T-helper 22 cell (primary cell): ENCODE measurements at places on chromosomes 4 and X.

- DNase-seq = no peak
These were observed 63.8 kb downstream of the GPRIN3 start for GRCh38 chr4:89243733-89244252.

DNA sequence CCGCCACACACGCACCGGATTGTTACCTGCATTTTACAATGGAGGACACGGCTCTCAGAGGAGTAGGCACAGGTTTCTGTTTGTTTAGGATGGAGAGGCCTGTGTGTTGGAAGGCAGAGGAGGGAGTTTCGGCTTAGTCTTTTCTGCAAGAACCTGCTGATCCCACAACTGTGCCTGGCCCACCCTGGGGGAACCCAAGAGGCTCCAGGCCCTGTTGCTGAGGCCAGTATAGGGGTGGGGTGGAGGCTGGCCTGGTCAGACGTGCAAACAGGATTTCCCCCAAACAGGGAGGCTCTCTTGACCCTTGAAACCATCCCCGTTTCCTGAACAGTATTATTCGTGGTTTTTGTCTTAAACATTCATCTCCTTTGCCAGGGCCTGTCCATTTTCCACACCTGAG lies 772 bp upstream of the SLC49A3 start:
- no peak for DNase-seq

GRCh38 chr4:47646372-47646771 lies 161.3 kb downstream of the ATP10D start:
- no peak for DNase-seq

- no peak for DNase-seq
These were observed 562.2 kb downstream of the ZIC3 start for GRCh38 chrX:138128027-138128671.

DNA sequence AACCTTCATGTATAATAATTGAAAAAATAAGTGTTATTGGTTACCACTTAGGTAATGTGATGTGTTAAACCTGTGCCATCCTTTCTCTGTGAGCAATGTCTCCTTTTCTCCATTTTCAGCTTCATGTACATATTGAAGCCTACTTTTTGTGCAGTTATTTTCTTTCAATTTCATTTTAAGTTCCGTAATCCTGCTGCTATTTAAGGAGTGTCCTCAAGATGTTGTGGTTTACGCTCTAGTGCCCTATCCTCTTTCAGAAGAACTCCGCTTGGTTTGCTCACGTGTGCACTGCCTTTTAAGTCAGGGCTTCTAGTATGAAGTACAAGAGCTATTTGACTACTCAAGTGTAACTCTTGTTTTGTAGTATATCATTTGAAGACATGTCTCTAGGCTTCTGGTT lies 2253.2 kb upstream of the TENM3 start:
- no peak for DNase-seq

DNA sequence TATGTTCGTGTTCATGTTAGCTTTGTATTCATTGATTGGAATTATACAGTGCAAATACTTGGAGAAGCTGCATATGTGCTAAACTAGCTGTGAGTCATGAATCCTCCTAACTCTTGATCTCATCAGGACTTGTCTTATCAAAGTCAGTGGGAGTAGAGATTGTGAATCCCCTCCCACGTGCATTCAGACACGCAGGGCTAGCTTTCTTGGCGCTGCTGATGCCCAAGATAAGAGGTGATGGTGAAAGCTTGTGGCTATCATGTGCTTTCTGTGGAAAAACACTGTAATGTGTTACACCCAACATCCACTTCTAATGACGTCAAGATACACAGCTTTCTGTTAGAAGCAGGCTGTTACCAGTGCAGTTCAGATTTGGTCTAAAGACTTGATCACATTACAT lies 348.7 kb upstream of the HAND2 start:
- no peak for DNase-seq
